ENCODE measurements at places on chromosomes 16 and 17.

GRCh38 chr16:88570691-88571092, 489 bp downstream of the ZC3H18 start:
- peak; percentile 53 for DNase-seq

GRCh38 chr16:53597776-53598175, 94.8 kb upstream of the AKTIP start:
- DNase-seq: no peak

DNA sequence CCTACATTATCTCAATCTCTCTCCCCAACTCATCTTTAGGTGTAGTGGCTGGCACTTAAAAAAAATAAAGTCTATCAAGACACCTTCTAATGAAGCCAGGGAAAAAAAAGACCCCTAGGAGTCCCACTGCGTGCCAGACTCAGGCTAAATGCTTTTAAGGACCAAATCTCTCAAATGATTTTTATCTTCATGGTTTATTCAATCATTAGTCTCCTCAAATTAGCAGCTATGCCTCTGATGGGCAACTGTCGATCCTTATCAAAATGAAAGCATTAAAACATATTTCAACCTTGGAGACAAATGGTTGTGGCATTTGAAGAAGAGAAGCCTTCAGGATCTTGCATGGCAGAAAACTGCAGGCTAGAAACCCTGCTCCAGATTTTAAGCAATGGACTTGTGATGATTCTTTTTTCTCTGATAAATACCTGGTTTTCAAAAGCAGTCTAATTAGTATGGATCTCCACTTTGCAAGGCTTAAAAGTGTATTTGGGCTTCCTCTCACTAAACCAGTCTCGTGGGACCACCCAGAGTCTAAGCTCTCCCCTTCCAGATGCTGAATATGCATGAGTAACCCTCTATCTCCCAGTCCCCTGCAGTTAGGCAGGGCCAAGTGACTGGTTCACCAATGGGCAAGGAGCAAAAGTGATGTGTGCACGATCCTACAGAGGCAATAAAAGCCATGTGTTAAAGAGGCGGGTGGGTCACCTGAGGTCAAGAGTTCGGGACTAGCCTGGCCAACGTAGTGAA, 14.9 kb downstream of the ITPRIPL2 start:
- DNase-seq: no peak

DNA sequence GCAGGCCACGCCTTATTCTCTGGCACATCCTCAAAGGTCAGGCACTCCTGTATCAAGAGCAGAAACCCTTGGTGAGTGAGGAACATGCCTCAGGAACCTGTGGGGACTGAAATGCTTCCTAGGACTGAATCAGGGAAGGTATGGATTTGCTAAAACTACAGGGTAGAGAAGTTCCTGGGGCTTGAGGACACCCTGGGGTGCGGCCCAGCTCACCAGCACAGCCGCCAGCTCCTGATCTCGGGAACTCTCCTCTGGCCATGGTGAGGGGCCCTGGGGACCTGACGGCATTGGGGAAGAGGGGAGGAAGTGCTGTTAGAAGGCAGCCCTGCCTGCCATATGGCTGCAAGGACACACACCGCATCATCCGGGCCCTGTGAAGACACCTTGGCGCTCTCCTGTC, 7.5 kb downstream of the ZSCAN10 start:
- DNase-seq: no peak

DNA sequence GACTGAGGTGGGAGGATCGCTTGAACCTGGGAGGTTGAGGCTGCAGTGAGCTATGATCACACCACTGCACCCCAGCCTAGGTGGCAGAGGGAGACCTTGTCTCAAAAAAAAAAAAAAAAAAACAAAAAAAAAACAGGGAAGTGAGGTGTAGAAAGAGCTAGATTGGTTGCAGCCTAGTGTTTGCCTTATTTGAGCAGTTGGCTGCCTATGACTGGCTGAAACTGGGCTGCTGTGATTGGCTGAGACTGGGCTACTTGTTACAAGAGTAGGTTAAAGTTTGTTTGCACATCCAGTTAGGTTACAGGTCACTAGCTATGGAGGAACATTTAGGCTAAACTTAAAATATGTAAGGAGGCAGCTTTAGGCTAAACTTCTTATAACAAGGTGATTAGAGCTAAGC, 5.7 kb downstream of the DHRS7B start:
- DNase-seq: no peak

DNA sequence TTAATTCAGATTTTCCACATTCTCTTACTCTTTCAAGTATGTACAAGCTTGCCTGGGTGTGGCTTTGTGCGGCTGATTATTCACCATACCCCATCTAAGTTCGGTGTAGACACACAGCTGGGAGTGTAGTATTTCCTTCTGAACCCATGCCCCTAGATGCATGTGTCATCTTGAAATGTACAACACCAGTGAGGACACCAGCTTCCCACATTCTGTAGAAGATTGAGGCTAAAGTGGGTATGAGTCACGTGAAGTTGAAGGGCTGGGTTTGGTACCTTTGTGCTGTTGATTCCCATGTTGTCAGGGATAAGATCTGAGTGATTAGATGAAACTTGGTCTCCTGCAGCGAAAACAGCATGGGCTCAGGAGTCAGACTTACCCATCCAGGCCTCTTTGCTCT, 14.6 kb upstream of the DHX8 start:
- DNase-seq: no peak

- DNase-seq: no peak
These were observed 6.3 kb downstream of the NOS2 start for GRCh38 chr17:27793906-27794569.

DNA sequence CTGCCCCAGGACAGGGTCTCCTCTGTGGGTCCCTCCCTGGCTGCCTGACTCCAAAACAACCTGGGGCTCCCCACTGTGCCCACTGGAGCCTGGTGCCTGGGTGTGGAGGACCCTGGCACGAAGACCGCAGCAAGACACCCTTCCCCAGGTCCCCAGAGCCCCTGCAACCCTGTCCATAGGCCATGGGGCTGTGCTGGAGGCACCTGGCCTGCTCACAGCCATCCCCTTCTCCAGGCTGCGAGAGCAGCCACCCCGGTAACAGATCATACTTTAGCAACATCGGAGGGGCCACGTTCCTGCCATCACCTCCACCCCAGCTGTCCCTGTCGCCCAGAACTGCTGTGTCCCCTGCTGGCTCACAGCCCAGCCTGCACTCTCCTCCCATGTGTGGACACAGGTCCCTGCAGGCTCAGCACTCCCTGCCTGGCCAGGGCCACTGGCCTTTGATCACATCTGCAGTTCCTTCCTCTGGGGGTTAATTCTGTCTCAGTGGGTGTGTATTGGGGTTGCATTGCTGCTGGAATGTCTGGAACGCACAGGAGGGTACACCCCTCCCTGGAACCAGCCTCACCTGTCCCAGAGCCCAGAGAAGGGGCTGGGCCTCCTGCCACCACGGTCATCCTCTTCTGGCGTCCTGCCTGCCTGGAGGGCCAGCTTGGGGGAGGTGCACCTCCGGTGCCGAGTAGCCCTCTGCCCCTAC, 12.2 kb downstream of the PPL start:
- no peak for DNase-seq

GRCh38 chr17:17778308-17779014, 58.3 kb downstream of the SREBF1 start:
- DNase-seq: no peak

DNA sequence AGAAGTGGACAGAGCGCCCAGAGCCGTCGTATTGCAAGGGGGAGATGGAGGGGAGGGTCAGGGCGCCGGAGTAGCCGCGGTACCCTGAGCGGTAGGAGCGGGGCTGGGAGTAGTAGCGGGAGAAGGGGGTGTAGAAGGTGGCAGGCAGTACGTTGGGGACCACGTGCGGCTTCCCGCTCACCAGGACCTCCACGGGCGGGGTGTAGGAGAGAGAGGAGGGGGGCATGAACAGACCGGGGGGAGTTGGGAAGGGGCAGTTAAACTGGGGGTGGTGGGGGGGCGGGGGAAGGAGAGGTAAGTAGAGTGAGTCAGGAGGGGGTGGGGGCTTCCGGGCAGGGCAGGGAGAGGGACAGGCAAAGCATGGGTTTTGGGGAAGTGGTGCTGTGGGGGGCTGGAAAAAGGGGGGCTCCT, 16.8 kb downstream of the ST6GALNAC2 start:
- DNase-seq: no peak

DNA sequence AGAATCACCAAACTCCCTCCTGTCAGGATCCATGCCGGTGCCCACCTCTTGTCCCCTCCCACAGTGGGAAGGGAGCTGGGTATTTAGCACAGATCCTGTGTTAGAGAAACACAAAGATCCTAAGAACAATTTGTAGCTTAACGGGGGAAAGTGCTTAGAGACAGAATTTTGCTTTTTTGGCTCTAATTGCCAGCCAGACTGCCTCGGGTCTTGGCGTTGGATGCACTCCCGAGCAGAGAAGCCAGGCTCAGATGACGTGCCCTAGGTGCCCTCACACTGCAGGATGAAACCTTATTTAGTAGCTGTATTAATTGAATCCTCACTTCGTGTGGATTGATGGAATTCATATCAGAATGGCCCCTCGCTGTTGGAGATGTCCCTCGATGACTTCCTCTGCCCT, 22.5 kb upstream of the MAF start:
- no peak for DNase-seq

- no peak for DNase-seq
These were observed 5.7 kb downstream of the PLD2 start for GRCh38 chr17:4812690-4813089.

- no peak for DNase-seq
These were observed 157.8 kb downstream of the HS3ST3B1 start for GRCh38 chr17:14458724-14459123.

GRCh38 chr16:50830698-50831097, 88.8 kb downstream of the CYLD start:
- DNase-seq: no peak

DNA sequence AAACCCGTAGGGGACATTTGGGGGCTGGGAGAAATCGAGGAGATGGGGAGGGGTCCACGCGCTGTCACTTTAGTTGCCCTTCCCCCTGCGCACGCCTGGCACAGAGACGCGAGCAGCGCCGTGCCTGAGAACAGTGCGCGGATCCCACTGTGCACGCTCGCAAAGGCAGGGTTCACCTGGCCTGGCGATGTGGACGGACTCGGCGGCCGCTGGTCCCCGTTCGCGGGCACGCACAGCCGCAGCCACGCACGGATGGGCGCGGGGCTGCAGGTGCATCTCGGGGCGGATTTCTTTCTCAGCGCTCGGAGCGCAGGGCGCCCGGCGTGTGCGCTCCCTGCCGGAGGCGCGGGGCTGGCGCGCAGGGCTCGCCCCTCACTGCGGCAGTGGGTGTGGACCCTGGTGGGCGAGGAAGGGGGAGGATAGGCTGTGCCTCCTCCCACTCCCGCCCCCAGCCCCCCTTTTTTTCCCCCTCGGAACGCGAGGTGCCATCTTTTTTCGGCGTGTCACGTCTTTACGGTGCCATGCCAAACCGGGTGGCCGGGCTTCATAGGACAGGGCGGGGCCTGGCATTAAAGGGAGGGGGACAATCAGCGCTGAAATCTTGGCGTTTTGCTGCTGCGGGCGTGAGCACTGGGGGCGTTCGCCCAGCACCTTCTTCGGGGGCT, 1.1 kb downstream of the MAPT start:
- DNase-seq: peak; percentile 51

GRCh38 chr16:90018652-90019542, at the start of gene DBNDD1:
TSS of gene DBNDD1 (minus strand) at chr16:90019456. CDS start at chr16:90019341, 115 bp downstream.
- peak; percentile 77 for DNase-seq

GRCh38 chr16:102060-102855, 24.2 kb downstream of the MPG start:
- no peak for DNase-seq

DNA sequence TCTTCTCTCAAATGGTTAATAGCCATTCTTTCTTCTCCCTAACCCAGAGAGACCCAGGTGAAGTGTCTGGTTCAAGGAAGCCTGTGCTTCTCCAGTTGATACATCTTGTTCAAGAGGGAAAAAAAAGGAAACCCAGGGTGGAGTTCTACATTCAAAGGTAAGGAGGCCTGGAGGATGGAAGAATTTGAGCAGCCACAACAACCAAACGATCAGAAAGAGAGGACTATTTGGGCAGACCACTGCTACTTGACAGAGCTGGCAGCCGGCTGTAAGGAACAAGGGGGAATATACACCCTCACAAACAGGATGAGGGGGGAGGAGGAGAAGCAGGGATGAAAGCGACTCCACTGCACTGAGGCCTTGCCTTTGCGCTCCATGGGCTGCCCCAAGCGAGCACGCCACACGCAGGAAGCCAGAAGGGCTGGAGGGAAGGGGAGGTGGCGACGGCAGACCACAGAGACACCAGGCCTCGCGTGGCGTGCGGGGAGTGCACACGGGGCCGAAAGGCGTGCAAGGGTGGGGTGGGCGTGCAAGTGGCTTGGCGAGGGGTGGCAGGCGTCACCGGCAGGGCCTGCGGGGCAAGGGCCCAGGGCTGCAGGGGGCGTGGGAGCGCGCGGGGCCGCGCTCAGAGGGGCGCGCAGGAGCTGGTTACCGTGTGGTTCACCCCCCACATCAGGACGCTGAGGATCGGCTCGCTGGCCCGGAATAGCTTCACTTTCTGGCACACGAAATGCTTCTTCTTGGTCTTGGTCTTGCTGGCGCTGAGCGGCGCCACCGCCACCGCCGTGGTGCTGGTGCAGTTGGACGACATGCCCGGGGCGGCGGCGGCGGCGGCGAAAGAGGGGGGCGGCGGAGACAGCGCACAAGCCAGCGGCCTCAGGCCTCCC, 499 bp downstream of the PIP4K2B start:
- peak; percentile 40 for DNase-seq

DNA sequence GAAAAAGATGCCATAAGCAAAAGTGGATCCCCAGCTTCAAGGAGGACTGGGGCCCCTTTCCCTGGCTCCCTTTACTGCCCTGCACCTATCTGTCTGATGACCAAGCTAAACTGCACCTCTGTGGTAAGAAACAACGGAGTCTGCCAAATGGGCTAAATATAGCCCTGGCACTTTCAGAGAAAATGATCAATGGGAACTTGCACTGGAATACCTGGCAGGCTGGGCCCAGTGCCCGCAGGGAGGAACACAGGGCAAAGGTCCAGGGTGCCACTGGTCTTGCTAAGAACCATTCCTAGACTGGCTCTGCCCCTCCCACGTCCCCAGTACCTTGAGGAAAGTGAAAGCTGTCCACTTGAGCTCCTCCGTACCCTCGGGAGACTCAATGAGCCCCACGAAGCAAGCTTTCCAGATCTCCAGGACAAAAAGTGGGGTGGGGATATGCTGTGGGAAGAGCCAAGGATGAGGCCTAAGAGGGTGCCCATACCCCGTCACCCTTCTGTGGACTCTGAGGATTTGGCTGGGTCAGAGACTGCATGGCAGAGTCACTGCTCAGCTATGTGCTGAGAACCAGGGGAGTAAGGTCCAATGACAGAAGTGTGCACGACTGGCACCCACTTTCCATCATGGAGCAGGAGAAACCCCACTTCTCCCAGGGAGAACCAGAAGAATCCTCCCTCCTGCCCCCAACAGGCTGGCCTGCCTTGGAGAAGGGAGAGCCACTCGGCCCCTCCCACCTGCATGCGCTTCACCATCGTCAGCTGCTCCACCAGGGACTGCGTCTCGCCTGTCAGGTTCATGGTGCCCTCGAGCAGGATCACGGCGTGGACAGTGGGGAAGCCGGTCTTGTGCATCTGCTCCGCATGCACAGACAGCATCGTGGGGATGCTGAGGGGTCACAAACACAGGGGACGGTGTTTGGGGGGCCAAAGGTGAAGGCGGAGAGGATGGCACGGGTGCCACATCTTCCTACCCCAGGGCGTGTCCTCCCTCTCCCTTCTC, 17.4 kb downstream of the CSF3 start:
- DNase-seq: no peak

- no peak for DNase-seq
These were observed 21.5 kb downstream of the TNS4 start for GRCh38 chr17:40479754-40480480.

- DNase-seq: no peak
These were observed 19.6 kb downstream of the TMC5 start for GRCh38 chr16:19437280-19437679.

- peak; percentile 46 for DNase-seq
These were observed 44.9 kb downstream of the OTOA start for GRCh38 chr16:21708533-21709115.

GRCh38 chr16:85168732-85169256, 56.5 kb upstream of the CIBAR2 start:
- DNase-seq: peak; percentile 92

Measured in HuH-7.5 (cell line).